ENCODE measurements at places on chromosomes 2 and 18.

- no peak for DNase-seq
Observed at GRCh38 chr2:236161531-236161930, 6.7 kb downstream of the GBX2 start.

GRCh38 chr2:104447831-104448434 lies 406.0 kb upstream of the POU3F3 start:
- no peak for DNase-seq

- DNase-seq = no peak
Observed at GRCh38 chr18:36031903-36032302, 35.5 kb downstream of the RPRD1A start.

DNA sequence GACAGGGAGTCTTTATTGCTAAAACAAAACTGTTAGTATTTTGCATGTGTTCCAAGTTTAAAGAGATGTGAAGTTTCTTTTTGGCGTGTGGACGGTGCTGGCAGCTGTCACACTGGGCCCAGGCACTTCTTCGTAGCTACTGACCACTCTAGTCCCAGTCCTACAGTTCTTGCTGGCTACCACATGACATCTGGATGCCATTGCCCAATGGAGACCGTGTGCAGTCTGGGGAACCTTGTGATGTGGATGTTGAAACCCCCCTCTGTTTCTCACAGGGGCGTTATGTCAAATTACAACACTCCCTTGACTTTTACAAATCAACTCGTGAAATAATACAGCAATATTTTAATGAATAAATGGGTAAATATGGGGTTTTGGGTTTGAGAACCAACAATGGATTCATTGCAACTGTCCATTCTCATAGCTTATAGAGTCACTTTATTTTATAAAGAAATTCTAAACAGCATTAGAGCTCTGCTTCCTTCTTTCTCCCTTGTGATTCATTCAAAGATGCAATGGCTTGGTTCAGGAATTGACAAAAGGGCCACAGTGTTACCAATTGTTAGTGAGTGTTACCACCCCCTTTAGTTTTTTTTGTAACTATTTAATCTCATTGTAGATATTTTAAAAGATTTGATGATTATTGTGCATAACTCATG lies 1.2 kb downstream of the GPD2 start:
- DNase-seq = peak; percentile 95

- DNase-seq = peak; percentile 59
Observed at GRCh38 chr2:25165992-25166875, 2.1 kb downstream of the POMC start.

DNA sequence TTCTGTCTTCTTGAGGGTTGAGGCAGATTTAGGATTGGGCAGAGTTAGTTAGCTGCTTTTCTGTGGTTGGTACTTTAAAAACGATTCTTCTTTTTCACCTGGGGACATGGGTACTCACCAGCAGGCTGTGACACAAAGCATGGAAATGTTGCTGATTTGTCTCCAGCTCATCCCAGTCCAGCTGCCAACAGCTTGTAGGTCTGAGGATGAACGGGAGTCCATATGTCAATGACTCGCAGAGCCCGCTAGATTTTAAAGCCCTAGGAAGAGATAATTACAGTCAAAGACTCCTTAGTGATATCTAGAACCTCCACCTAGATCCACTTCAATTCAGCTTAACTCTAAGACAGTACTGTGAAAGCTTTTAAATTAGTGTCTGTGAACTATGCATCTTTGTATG lies 20.8 kb downstream of the DOK1 start:
- no peak for DNase-seq

DNA sequence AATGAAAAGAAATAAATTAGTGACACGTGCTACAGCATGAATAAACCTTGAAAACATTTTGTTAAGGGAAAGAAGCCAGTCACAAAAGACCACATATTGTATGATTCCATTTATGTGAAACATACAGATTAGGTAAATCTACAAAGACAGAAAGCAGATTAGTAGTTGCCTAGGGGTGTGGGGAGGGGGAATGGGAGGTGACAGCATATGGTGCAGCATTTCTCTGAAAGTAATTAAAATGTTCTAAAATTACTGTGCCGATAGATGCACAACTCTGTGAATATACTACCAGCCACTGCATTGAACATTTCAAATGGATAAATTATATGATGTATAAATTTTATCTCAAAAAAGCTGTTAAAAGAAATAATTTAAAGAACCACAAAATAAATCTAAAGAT lies 161.0 kb downstream of the TRIB2 start:
- DNase-seq = no peak

DNA sequence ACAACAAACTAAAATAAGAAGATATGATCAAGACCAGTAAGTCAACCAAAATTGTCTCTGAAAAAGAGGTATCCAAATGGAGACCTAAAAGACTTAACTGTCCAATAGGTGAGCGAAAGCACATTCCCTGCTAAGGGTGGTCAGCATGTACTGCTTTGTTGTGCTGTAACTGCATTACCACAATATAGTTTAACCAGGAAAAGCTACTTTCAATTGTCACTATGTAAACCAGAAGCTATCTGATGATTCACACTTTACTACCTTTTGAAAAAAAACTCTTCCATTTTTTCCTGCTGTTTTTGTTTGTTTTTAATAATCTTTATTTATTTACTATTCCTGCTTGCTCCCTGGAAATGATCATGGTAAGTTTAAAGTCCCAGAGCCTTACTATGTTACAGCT lies 36.1 kb downstream of the ASXL2 start:
- DNase-seq = no peak

Data from inflammatory macrophage treated with lipopolysaccharide for 1 hour (primary cell).